Suppressor macrophage treated with lipopolysaccharide for 1 hour (primary cell): ENCODE measurements at places on chromosomes 3 and 15.

- no peak for DNase-seq
Observed at GRCh38 chr3:126538316-126538715, 14.4 kb downstream of the CHST13 start.

DNA sequence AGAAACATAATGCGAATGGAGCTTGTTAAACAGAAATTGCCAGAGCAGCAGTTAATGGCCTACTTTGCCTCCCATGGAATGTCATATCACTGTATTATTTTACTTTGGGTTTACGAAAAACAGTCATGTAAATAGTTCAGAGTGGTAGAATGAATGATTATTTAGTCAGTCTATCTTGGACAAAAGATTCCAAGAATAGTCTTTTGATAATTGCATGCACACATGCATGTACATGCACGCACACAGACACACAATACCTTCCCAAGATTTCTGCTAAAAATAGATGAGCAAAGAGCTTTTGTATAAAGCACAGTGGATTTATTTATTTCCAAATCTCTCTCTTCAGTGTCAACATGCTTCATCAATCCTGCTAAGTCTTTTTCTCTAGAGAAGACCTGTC is 800.7 kb downstream of the DIPK2A start:
- no peak for DNase-seq

GRCh38 chr3:177236704-177237103 is 39.4 kb upstream of the TBL1XR1 start:
- DNase-seq: no peak

GRCh38 chr3:143147707-143148106 is 28.1 kb downstream of the CHST2 start:
- peak; percentile 82 for DNase-seq

- DNase-seq: no peak
Observed at GRCh38 chr15:67862750-67863441, 23.1 kb upstream of the RNU6-1 start.

DNA sequence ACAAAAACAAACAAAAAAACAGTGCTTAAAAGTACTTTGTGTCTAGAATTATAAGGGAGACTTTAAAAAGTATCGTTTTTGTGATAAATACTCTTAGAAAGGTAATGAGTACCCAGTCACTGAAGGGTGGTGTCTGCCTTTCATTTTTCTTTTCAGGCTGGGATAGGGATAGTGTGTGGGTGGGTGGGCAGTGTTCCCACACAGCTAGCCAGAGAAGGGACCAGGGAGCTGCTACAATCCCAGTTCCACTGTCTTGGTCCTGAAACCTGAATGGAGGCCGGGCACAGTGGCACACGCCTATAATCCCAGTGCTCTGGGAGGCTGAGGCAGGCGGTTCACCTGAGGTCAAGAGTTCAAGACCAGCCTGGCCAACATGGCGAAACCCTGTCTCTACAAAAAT is 2.1 kb downstream of the GK5 start:
- no peak for DNase-seq

GRCh38 chr15:90512981-90513380 is 16.7 kb upstream of the CRTC3 start:
- peak; percentile 71 for DNase-seq

DNA sequence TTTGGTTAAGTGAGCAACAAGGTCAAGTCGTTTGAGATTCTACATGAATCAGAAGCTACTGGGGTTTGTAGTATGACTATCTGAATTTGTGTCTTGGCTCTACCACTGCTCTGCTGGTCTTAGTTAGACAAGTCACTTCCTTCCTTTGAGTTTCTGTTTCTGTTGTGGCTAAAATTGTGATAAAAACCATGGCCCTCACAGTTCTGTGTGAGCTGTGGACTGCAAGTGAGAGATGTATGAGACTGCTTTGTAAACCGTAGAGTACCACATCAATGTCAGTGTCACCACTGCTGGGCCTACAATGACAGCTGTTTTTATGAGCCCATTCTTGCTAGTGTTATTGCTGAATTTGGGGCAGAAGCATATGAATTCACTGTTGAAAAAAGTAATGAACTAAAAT is 32.7 kb downstream of the RARB start:
- no peak for DNase-seq

- DNase-seq: no peak
Observed at GRCh38 chr3:73449774-73450173, 175.0 kb downstream of the PDZRN3 start.

DNA sequence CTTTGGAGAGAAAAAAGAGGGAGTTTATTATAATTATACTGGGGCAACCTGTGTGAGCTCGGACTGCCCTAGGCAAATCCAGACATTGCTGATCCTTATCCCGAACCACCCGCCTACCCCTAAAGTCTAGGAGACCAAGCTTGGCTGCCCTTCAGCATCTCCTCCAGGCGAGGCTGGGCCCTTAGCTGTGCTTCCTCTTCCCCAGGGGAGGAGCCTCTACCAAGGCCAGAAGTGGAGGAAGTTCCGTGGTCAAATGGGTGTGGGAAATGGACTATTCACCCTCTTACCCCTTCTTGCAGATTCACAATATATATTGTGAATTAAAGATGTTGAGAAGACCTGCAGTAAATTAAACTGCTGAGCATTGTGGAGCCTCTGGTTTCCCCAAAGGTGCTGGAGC is 158.3 kb upstream of the HES1 start:
- DNase-seq: peak; percentile 75

GRCh38 chr3:49513494-49514124 is 40.7 kb upstream of the BSN start:
- no peak for DNase-seq

DNA sequence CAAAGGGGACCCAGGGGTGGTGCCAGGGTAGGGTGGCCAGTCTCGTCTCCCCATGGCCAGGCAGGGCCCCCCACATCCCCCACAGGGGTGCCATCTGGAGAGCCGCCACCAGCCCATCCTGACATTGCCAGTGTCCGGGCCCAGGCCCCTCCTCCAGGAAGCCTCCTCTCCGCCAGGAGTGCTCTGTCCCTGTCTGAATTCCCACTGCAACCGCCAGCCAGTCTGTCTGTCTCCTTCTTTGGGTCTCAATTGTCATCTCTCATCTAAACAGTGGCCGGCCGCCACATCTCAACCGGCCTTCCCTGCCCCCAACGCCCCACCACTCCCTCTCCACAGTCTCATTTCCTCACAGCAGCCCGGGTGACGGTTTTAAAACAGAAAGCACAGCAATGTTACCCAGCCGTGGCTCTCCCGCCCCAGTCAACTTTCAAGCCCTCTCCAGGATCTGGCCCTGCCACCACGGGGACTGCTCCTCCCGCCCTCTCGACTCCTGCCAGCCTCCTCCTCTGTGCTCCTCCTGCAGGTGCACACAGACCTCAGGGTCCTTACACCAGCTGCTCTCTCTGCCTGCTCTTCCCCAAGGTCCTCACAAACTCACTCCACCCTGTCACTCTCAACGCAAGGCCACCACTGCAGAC is 57.0 kb downstream of the IQSEC1 start:
- DNase-seq: peak; percentile 76

GRCh38 chr3:87200060-87200647 is 27.0 kb upstream of the CHMP2B start:
- DNase-seq: no peak

- DNase-seq: no peak
Observed at GRCh38 chr15:45858491-45858890, 223.7 kb downstream of the SQOR start.

DNA sequence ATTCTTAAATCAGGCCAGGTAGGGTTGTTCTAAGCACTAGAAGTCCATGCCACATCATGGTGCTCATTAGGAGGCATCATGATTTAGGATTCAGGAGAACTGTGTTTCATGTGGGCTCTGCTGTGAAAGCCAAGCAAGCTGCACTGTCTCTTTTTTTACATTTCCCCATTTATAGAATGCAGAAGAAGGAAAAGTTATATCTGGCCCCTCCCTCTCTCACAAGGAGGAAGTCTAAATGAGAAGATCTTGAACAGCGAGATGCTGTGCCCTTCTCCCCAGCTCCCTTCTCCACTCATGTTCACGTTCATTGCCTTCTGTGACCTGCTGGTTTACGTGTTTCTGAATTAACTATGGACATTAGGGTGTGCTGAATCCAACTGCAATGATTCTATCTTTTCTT is 178.5 kb upstream of the RASGRP1 start:
- peak; percentile 24 for DNase-seq

DNA sequence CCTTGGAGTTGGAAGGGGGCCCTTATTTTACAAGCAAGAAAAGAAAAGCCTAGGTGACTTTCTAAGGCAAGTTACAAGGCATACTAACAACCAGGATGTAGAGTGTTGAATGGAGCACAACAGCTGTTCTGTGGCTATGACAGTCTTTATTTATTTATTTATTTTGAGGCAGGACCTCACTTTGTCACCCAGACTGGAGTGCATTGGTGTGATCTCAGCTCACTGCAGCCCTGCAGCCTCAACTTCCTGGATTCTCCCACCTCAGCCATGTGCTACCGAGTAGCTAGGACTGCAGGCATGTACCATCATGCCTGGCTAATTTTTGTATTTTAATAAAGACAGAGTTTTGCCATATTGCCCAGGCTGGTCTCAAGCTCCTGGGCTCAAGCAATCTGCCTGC is 973.4 kb downstream of the ROBO1 start:
- no peak for DNase-seq

- peak; percentile 77 for DNase-seq
Observed at GRCh38 chr3:195895861-195896360, 12.4 kb downstream of the TNK2 start.

- DNase-seq: no peak
Observed at GRCh38 chr15:92159906-92160841, 233.5 kb upstream of the ST8SIA2 start.

DNA sequence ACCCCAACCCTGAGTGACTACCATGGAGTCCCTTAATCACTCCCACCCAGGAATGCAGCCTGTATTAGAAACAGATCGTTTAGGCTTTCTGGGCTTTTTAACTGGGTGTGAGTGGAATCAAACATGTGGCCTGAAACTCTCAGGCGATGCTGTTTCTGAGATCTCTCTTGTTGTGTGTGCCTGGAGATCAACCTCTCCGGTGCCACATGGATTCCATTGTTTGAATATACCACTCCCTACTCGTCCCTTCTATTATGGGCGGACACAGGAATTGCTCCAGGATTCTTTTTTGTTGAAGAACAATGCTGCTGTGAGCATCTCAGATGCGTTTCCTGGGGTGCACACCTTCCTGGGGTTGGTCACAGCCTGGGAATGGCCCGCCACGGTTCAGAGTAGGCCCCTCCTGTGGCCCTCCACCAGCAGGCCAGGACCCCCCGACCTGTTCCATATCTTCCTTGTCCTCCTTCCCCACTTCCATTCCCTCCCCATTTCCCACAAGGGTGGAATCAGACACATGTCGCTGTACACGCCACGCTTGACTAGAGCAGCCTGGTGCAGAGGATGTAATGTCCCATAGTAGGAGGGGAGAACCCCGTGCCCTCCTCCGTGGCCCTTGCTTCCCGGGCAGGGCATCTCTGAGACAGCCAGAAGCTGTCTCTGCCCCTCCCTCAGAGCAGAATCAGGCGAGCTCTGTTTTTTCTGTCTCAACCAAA is 36.4 kb upstream of the PRR23E start:
- no peak for DNase-seq

GRCh38 chr3:134606033-134607025 is 44.5 kb downstream of the KY start:
- DNase-seq: no peak

DNA sequence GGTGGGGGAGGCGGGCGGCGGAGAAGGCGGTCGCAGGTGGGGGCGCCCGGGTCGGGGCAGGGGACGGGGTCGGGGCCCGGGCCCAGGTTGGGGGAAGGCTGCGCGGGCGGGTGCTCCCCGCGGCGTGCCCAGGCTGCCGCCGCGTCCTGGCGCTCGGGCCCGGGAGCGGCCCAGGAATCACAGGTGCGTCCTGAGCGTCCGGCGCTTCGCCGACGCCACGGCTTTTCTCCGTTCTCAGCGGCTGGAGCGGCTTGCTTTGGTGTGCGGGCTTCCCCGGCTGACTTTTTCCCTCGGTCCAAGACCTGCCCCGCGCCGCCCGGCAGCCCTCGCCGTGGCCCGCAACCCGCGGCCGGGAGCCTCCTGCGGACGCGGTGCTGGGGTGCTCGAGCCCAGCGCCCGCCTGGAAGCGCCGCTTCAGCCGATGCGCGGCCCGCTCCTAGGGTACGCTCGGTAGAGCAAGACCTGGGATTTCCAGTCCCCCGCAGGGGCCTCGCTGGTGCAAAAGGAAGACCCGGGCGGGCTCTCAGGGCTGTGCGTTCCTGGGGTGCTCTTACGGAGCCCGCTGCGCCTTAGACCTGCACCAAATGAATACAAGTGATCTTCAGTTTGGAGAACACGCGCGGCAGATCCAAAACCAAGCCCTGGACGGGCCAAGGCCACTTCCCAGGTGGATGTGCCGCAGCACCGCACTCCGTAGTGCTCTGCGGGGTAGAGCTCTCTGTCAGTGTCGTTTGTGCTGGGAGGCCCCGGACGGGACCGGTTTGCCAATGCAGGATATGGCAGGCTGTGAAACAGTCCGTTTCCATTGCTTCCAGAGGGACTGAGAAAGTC is 639 bp downstream of the NIPA1 start:
- DNase-seq: peak; percentile 26

GRCh38 chr15:91694831-91695210 is 158.7 kb upstream of the SLCO3A1 start:
- DNase-seq: peak; percentile 76

DNA sequence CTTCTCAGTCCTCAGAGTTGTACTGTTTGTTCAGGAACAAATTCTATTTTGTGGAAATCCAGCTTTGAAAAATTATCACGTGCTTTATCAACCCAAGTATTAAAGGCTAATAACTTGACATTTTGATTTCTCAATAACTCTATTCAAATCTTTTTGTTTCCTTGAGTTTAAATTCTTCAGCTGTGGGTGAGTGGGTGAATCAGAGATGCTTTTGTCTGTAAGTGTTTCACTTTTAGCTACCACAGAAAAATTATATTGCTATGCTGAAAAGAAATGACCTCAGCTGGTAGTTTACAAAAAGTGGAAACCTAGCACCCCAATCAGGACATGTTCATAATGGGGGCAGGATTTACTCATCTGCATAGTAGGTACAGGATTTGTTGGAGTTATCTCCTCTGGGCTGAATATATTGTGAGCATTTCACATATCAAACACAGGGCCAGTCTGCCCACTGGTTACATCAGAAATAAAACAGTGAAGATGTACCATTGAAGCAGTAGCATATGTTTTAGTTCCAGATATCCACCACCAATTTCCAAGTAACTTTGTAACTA is 30.5 kb downstream of the MINDY4B start:
- DNase-seq: no peak

DNA sequence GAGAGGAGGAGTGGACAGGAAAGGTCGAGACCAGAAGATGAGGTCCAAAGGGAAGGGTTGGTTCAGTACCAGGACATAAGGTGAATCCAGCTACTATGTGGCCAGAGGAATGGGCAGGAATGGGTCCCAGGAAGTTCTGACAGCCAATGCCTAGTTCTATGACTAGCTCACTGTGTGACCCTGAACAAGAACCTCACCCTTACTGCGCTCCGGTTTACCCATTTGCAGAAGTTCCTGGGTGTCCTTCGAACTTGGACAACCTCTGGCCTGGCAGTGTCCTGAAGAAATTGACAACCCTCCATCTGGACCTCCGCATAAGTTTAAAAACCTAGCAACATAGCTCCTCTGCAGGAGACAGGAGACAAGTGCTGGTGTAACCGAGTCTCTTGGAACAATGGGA is 12.2 kb upstream of the PSTPIP1 start:
- DNase-seq: peak; percentile 24

DNA sequence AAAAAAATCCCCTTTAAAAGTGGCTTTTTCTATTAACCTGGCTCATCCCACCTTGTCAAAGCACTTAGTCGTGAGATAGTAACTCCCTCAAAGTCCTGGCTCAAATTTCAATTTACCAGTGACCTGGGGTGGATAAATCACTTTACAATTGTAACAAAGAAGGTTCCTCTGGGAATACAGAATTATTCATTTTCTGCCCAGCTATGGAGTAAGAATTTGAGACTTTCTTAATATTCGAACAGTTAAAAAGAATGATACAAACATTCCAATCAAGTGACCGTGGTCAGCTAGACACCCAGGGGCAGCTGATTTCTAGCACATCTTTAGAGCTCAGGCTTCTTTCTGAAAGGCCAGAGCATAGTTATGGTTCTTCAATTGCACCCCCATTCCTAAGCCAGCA is 291.0 kb upstream of the TGFBR2 start:
- no peak for DNase-seq
